ENCODE measurements at places on chromosomes 7 and 10. TPM values are rescaled to one million over a fixed set of nuclear protein-coding genes. Genes with fewer than 3 reads are reported as not detected.

GRCh38 chr10:72557362-72557761 lies 68.5 kb downstream of the MICU1 start:
- no peak for DNase-seq

DNA sequence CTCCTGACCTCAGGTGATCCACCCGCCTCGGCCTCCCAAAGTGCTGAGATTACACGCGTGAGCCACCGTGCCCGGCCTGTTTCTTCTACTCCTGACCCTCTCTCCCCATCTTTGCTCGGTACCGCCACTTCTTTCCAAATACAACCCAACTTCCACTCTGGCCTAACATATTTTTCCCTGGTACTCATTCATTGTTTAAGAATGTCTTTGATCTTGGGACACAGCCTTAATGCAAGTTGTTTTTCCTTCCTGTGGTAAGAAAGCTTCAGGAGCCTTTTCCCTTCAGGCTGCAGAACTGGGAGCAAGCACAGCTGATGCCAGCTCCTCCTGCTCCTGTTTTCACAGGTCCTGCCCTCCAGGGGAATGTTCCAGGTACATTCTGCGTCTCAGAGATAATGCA lies 13.7 kb downstream of the CALML3 start:
- no peak for DNase-seq

The OR2A1 gene
- not detected for total RNA-seq

The CARD11 gene
- 4.3 TPM for total RNA-seq

- DNase-seq = peak; percentile 64
Observed at GRCh38 chr7:55073976-55074528, 55.2 kb downstream of the EGFR start.

Data from lung (tissue), 17 donors.